Anterior cingulate cortex (tissue), 58 donors: ENCODE measurements at places on chromosomes 5 and 9.

GRCh38 chr9:13728131-13728530 lies 448.6 kb upstream of the MPDZ start:
- no peak for DNase-seq

- no peak for DNase-seq
These were observed 284.8 kb downstream of the CRB2 start for GRCh38 chr9:123640792-123641222.

DNA sequence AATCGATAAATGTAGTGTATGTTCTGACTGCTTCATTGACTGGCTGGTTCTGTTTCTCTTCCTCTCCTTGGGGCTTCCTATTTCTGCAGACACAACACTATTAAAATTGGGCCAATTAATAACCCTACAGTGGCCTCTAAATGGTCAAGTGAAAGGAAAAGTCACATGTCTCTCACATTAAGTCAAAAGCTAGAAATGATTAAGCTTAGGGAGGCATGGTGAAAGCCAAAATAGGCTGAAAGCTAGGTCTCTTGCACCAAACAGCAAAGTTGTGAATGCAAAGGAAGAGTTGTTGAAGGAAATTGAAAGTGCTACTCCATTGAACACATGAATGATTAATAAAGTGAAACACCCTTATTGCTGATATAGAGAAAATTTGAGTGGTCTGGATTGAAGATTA lies 58.2 kb downstream of the CCNH start:
- DNase-seq, result no peak

GRCh38 chr5:180286-180918 lies 10.9 kb upstream of the LRRC14B start:
- no peak for DNase-seq

GRCh38 chr9:34547960-34548611 lies 25.3 kb upstream of the ENHO start:
- peak; percentile 48 for DNase-seq

- no peak for DNase-seq
These were observed 85.7 kb upstream of the FBXL17 start for GRCh38 chr5:108467563-108467962.

DNA sequence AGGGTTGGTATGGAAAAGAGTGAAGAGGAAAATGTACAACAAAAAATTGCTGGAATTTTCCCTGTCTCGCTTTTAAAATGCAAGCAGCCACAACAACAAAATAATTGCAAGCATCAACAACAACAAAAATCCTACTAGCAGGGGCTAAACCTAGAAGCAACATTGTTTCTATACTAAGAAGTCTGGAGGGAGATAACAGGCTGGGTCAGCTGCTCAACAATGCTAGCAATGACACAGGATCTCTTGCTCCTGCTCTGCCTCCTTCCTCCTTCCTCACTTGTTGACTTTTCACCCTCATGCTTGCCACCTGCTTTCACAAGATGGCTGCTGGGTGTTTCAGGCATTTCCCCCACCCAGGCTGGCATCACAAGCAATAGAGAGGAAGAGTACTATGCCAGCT lies 7.6 kb upstream of the AOPEP start:
- DNase-seq, result no peak

- DNase-seq, result no peak
These were observed 111.1 kb downstream of the TLR4 start for GRCh38 chr9:117815315-117815714.

GRCh38 chr5:17070647-17071046 lies 134.6 kb upstream of the MYO10 start:
- DNase-seq, result no peak

DNA sequence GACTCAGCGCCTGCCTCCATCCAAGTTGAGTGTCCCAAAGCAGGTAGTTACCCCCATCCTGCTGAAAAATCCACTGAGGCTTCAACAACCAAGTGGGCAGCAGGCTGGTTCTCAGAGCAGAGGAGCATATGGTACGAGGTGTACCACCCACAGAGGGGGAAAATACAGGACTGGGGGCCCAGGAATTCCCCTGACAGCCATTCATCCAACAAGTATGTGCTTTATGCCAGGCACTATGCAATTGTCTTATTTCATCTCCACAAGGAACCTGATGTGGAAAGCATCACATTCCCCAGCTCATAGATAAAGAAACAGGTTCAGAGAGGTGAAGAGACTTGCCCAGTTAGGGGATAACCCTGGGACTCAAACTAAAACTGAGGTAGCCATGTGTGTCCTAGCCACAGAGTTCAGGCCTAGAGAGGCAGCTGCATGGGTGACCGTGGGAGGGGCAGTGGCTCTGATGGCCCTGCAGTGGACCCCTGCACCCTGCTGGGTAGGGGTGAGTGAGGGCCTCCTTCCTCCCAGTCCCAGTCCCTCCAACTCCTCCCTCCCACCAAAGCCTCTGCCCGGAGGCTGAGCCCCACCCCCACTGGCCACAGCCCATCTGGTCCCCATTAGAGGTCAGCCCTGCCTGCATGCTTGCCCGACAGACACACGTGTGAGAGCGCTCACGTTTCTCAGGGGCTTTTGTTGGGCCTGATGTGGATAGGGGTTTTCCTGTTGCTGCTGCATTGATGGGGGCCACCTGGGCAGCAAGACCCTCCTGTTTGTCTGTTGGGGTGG lies 11.5 kb downstream of the PDLIM4 start:
- DNase-seq, result no peak

DNA sequence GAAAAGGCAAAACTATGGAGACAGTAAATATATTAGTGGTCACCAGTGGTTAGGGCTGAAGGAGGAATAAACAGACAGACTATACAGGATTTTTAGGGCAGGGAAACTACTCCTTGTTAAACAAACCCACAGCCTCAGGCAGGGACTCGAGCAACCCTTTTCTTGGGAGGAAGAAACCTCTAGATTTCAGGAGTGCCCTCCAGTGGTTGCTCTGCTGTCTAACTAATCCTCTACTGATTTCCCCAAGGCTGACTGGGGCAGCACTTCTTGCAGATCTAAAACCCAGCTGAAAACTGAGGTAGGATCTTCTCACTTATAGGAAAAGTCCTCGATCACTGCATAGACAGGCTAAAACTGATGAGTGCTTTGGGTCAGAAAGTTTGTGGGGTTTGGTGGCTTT lies 176.8 kb downstream of the ISOC1 start:
- no peak for DNase-seq

DNA sequence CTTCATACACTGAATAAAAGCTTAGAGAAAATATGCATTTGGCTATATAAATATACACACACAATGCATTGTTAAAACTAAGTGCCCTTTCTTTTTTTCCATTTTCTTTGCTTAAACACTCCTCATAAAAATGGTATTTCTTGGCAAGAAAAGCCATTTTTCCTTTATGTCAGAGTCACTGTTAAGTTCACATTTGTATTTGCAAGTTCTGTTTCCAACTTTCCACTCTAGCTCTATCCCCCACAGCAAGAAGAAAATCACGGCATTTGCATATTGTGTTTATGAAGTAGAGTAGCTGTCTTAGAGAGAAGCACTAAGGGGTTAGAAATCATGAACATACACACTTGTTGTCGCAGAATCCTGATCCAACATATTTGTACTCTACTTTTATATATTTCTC lies 662.1 kb upstream of the MEF2C start:
- DNase-seq, result no peak

- DNase-seq, result no peak
These were observed 103.4 kb downstream of the DOCK2 start for GRCh38 chr5:169740435-169740834.

DNA sequence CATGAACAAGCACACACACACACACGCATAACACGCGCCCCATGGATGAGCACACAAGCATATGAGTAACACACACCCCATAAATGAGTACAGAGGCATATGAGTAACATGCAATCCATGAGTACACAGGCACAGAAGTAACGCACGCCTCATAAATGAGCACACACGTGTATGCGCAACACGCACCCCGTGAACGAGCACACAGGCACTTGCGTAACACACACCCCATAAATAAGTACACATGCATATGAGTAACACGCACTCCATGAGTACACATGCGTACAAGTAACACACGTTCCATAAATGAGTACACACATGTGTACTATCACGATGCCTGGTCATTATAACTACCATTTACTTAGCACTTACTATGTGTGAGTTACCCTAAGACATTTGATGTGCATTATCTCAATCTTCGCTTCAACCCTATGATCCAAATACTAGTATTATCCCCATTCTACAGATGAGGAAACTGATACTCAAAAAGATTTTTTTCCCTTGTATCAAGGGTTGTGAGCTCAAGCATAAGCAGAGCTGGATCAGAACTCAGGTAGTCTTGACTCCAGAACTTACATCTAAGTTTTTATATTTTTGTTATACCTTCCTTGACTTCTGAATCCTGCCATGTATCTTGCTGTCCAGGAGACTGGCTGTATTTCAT lies 7.7 kb downstream of the MED27 start:
- DNase-seq, result no peak

DNA sequence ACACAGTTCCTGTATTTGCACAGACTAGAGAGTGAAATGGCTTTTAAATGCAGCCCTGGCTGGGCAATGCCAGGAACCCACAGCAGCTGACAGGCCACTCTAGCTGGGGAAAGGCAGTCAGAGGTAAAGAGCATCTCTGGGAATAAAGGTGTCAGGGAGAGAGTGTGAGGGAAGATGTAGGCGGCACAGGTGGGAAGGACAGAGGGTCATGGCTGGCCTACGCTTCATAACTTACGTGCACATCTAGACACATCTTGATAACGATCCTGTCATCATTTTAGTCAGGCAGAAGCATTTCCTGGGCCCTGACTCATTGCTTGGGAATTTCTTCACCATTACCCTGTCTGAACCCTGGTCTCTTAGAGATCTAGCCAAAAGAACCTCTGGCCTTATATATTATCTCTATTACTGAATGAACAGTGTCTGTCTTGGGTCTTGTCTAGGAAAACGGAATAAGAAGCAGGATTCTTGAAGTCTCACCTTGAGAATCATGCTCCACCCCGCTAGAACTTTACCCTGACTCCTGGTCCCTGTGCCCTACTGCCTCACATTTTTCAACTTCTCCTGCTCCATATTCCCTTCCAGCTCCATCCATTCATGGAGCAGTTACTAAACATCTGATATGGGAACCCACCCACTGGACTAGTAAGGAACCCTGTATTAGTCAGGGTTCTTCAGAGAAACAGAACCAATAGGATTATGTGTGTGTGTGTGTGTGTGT lies 106.4 kb upstream of the ELL2 start:
- DNase-seq, result no peak

DNA sequence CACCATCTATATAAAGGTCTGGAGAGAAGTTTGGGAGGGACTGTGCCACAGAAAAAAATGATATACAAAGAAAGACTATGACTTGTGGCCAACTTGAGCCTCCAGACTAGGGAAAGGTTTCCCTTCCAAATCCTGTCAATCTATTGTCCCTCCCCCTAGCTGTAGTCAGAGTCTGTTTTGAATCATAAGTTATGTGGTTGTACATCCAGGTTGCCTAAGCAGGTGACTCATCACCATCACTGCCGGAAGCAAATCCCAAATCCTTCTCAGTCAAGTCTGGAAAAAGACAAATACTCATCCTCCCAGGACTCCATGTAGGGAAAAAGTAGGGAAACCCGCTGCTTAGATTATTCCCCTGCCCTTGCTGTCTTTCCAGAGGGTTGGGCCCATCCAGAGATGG lies 235.7 kb downstream of the CDK5RAP2 start:
- no peak for DNase-seq

GRCh38 chr5:180598797-180599589 lies 7.7 kb upstream of the SCGB3A1 start:
- no peak for DNase-seq

- no peak for DNase-seq
These were observed 36.3 kb upstream of the UBTD2 start for GRCh38 chr5:172319708-172320441.

DNA sequence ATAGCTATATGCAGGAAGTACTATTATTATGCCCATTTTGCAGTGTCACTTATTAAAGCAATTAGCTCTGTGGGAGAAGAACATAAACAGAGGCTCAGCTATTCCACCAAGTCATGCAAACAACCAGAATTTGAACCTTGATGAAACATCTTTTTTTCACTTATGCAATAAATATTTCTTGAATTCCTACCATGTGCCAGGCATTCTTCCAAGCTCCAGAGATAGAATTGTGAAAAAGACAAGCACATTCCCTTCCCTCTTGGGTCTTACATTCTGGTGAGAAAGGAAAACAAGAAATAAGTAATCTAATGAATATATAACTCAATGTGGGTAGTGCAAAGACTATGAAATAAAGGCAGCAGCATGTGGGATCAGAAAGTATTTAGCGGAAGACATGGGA lies 32.1 kb upstream of the ADRB2 start:
- no peak for DNase-seq

- DNase-seq, result no peak
These were observed 358.8 kb downstream of the MAN2A1 start for GRCh38 chr5:110048491-110048890.

- no peak for DNase-seq
These were observed 76.3 kb downstream of the EFNA5 start for GRCh38 chr5:107594253-107595045.

DNA sequence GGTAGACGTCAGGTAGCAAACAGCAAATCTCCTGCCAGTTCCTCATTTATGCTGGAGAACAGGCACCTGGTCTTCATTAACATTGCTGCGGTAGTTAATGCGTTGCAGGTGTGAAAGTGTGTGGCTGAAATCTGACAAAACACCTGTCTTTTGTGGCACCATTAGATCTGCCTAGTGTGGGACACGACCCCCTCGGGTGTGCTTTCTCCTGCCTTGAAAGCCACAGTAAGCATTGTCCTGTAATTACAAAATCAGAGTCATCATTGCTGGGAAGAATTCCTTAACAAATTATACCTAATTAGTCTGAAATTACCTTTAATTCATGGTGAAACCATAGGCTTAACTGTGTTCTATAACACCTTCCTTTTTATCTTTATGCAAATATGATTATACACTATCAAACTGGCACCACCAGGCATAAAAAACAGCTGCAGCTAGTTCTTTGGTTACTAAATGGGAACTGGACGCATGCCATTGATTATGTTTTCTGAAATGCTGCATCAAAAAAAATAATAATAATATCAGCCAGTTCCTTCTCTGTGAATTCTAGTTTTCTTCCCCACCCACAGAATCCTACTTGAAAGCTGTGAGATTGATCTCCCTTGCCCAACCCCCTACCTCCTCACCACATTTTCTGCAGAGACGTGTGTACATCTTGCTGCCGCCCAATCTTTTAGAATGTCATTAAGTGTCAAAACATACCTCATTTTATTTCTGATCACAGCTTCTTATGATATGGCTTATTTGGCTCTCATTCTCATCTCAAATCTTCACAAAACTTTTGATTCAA lies 374.0 kb downstream of the NFIB start:
- DNase-seq, result no peak

GRCh38 chr5:84228266-84228665 lies 156.4 kb downstream of the EDIL3 start:
- DNase-seq, result no peak

- no peak for DNase-seq
These were observed 152.5 kb upstream of the COX7C start for GRCh38 chr5:86465052-86465838.

DNA sequence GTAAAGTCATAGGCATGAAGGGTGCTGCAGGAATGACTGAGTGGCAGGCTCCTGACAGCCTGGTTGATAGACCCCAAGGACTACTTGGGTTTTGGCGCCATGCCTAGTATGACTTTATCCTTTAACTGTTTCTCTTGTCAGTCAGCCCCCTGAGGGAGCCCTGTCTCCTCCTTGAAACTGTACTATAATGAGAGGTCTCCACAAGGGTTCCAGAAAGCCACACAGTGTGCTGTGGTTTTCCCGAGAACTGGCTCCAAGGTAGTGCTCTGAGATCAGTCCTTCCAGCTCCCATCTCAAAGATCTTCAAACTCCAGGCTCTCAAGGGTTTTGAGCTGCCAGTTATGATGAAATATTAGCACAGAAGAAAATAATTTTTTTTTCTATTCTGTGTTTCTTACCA lies 26.7 kb upstream of the TNC start:
- no peak for DNase-seq
